ENCODE measurements at places on chromosomes 2 and 18.

- no peak for DNase-seq
Observed at GRCh38 chr18:12991821-12992179, 638 bp downstream of the CEP192 start.

DNA sequence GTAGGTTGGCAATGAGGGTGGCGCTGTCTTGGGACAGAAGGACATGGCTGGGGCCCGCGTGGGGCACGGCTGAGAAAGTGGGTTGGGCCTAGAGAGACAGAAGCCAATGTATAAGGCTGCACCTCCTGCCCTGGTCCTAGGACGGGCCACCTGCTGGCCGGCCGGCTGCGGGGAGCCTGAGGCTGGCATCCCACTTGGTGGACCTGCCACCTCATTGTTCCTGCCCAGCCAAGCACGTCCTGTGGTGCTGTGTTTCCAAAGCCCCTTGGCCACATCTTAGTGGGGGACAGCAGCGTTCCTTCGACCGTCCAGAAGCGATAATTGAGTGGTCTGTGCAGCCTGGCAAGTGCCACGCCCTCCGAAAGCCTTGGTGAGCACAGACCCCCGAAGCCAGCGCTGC, 223.9 kb downstream of the LDLRAD4 start:
- no peak for DNase-seq

GRCh38 chr2:44450082-44450481, 88.3 kb downstream of the CAMKMT start:
- no peak for DNase-seq

DNA sequence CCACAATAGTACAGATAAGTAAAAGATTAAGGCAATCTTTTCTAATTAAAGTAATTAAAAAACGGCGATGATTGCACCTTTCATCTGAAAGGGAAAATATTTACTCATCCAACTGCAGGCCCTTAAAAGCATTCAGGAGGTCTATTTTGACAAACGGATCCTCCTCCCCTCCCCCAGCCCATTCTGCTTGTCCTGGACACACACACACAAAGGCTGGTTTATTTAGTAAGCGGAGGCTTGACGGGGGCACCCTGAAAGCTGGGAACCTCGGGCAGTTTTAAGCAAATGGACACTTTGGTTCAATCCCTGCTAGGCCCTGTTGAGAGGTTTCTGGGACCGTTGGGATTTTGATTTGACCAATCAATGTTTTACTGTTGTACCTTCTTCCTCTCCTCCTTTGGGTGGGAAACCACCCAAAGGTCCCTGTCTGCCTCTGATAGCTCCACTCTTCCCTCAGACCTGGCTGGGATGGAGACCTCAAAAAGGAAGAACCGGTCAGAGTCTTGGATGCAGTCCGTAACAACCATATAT, 135.8 kb upstream of the HAAO start:
- no peak for DNase-seq

- DNase-seq, result no peak
Observed at GRCh38 chr2:240993446-240994170, 4.8 kb upstream of the SNED1 start.

GRCh38 chr2:12754643-12755042, 37.9 kb downstream of the TRIB2 start:
- no peak for DNase-seq

DNA sequence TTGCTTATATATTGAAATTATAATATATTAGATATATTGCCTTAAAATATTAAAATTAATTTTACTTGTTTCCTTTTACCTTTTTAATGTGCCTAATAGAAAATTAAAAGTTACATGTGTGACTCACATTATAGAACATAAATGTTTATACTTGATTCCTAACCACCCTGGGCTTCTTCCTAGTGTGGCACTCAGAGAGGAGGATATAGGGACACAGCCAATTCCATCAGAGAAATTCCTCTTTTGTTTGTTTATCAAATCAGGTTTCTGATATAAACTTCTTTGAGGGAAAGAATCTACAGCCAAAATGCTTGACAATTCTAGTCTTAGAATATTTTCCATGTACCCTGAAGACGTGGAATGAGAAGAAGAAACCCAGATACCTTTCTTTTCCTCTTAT, 348.9 kb upstream of the NRP2 start:
- DNase-seq, result no peak

DNA sequence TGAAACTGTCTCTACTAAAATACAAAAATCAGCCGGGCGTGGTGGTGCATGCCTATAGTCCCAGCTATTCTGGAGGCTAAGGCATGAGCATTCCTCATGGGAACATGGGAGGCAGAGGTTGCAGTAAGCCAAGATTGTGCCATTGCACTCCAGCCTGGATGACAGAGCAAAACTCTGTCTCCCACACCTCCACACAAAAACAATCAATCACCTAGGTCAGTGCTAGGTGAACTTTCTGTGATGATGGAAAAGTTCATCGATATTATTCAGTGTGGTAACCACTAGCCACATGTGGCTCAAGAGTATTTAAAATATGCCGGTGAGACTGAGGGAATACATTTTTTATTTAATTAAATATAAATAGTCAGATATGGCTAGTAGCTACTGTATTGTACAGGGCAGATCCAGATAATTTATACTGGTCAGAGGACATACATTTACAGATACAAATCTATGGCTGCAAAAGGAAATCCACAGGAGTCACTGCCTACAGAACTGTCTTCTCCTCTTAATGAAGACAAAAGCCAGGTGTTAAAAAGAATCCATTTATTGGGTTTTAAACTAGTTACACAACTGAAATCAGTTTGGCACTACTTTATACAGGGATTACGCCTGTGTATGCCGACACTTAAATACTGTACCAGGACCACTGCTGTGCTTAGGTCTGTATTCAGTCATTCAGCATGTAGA, 3.9 kb upstream of the GPR75 start:
- no peak for DNase-seq

DNA sequence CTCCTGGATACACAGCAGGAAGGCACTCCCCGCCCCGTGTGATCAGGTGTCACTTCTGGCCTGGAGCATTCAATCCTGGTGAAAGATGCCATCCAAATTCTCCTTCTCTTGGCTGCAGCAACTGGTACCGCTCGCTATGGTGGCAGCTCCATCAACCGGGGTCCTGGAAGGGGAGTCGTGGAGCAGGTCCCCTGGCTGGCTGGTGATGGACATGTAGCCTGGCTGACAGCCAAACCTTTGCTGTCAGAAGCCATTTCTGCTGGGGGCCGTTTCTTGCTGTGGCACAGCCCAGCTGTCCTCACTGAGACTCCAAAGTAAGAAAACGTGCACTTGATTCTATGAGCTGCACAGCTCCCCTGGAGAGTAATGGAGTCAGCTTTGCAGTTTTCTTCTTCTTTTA, 7.1 kb upstream of the CYS1 start:
- DNase-seq, result no peak

DNA sequence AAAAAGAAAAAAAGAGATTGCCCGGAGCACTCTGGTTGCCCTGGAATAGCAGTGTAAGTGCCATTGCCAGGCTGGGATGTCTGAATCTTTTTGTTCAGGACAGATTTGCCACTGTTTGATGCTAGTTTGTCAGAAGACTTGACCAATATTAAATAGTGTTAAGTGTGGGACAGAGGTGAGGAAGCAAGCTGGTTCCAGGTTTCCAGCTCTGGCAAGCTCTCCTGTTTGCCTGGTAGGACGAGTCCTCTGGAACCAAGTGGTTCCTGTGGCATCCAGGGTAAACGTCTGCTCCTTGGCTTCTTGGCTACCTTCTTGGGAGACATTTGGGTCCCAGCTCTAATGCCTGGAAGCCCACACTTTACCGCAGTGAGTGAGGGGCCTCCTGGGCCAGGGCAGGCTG, 20.8 kb upstream of the IGFBP5 start:
- no peak for DNase-seq

DNA sequence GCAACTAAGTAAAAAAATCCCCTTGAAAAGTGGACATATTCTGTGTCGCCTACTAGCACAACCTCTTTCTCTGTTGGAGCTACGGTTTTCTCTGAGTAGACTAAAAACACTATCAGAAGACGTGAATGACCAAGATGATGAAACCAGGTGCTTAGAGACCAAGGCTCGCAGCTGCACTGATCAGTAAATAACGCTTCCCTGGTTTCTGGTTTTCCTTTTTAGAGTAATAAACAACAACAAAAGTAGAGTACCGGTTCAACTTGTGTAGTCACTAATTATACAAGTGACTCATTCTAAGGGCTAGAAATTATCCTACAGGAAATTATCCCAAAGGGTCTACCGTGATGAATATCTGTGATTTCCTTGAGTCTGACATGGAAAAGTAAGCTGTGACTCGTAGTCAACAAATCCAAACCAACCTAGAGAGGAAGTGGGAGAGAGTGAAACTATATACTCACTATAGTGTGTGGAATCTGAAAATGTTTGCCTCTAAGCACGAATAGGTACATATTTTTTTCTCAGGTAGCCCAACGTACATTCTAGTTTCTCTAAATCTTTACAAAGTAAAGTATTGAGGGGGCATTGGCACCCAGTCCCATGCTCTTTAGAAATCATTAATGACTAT, 17.8 kb downstream of the RASGRP3 start:
- DNase-seq, result no peak

Measured in GM18507 (cell line).